ENCODE measurements at places on chromosomes 3 and 15.

DNA sequence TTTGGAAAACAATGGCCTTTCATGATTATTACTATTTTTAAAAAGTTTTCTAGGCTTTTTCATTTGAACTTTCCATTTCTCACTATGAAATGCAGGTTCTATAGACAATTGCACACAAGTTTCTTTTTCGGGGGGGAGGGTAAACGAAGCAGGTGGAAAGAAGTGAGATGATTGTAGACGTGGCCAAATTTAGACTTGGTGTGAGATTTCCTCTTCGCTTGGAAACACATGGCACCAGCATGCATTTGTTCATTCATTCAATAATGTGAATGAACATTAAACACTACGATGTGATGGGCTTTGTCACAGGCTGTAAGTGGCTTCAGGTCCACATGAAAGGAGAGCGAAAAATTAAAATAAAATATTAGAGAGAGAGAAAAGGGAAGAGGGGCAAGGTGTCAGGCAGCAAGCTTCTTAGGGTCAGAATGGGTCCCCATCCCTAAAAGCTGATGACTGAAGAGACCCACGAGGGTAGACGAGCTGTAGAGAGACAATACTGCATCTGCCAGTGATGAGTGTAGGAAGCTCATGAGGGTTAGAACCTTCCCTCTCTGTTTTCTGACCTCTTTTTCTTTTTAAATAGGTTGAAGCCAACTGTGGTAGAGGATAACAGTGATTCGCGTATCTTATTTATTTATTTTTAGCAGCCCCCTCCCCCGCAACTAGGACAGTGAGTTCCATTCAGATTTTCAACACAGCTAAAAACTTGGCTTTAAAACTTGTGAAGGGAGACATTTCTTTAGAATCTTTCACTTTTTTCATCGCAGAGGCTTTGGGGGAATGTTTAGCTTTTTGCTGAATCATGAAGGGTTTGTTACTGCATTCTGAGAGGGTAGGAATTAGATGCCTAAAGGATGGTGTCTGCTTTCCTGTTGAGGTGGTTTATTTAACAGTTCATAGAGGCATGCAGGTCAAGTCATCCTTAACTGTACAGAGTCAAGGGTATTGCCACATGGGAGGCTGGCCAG, 36.2 kb downstream of the GAP43 start:
- DNase-seq: no peak

GRCh38 chr3:149153402-149153801, 24.0 kb downstream of the HPS3 start:
- DNase-seq: no peak

GRCh38 chr3:14485981-14486380, 54.2 kb downstream of the GRIP2 start:
- no peak for DNase-seq

GRCh38 chr15:64604319-64604718, 143.9 kb downstream of the ZNF609 start:
- no peak for DNase-seq

DNA sequence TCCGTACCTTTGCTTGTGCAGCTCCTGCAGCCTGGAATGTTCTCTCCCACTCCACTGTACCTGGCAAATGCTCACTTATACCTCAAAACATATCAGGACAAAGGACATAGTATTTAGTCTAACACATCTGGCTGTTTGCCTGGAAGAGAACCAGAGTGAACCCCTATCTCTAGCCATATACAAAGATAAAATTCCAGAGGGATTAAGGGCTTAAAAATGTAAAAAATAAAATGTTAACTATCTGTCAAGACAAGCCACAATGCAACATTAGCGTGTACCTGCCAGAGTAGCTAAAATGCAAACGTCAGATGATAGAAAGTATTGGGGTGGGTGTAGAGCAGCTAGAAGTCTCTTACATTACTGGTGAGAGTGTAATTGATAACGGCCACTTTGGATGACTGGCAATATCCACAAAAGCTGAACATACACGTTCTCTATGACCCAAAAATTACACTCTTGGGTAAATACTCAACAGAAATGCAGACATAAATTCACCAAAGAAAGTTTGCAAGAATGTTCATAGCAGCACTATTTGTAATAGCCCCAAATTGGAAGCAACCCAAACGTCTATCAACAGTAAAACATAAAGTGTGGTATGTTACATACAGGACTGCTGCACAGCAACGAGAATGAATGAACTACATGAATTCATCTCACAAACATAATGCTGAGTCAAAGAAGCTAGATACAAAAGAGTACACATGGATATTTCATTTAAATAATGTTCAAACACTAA, 18.2 kb upstream of the ADPGK start:
- no peak for DNase-seq

GRCh38 chr3:51994530-51994929, 1.2 kb downstream of the RPL29 start:
- no peak for DNase-seq

- no peak for DNase-seq
Measured at GRCh38 chr3:136667081-136667480, 85.1 kb downstream of the STAG1 start.

GRCh38 chr3:57383406-57383805, 90.9 kb upstream of the ASB14 start:
- DNase-seq: no peak

GRCh38 chr3:17972959-17973906, 230.8 kb upstream of the TBC1D5 start:
- no peak for DNase-seq

DNA sequence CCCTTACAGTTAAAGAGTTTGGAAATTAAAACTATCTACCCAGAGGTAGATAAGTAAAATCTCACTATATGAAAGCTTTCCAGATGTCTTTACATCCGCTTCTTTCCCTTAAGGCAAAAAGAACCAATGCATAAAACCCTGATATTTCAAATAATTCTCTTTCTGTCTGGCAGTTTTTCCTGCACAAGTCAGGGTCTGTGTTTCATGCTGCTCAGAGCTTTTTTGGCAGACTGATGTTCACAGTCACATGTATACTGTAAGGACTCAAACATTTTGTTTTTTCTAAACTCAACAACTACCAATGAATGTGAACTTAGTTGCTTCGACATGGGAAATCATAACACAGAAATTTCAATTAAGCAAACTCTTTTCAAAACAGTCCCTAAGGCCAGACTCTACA, 988.4 kb downstream of the EPHA3 start:
- DNase-seq: no peak

- DNase-seq: no peak
Measured at GRCh38 chr15:39312984-39313383, 267.9 kb upstream of the THBS1 start.

- no peak for DNase-seq
Measured at GRCh38 chr3:52844290-52844975, 9.6 kb upstream of the MUSTN1 start.

DNA sequence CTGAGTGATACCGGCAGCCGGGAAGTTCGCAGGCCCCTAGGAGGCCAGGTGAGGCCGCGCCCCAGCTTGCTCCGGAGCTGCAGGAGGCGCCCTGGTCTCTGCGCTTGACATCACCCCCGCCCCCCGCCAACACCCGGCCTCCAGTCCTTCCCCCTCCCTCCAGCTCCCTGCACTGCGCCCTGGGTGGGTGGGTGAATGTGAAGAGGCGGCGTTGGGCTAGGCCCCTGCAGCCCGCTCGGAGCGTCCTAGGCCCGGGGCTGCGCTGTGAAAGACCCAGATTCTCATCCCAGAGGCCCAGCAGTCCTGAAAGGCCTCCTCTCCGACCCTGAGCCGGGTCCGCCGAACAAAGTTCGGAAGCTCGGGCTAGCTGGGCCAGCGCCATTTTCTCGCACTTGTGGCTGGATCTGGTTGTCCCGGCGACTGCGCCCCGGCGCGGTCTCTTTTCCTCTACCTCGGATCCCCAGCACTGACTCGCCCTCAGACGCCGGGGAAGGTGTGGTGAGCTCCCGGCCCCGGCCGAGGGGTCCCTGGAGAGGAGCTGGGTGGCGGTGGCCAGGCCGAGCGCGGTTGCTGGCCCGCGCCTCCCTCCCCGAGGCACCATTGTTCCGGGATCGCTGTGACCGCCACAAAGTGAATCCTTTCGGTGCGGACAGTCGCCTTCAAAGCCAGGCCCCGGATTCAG, 12.9 kb downstream of the ZIC4 start:
- no peak for DNase-seq

DNA sequence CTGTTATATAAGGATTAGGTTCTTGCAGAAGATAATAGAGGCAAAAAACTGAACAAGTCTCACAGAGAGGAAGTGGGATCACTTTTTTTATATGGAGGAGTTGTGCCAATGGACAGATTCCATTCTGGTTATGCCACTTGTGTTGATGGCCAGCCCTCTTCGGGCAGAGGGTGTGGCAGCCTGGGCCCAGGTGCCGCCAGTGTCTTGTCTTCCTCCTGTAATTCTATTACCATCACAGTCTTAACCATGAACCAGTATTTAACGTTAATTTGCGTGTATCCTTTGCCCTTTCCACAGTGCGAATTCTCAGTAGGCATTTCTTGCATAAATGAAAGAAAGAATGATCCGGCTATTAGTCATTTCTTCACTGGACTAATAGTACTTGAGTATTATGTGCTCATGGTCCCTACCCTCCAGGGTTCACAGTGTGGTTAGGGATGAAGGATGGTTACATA, 7.0 kb upstream of the USP4 start:
- DNase-seq: no peak

DNA sequence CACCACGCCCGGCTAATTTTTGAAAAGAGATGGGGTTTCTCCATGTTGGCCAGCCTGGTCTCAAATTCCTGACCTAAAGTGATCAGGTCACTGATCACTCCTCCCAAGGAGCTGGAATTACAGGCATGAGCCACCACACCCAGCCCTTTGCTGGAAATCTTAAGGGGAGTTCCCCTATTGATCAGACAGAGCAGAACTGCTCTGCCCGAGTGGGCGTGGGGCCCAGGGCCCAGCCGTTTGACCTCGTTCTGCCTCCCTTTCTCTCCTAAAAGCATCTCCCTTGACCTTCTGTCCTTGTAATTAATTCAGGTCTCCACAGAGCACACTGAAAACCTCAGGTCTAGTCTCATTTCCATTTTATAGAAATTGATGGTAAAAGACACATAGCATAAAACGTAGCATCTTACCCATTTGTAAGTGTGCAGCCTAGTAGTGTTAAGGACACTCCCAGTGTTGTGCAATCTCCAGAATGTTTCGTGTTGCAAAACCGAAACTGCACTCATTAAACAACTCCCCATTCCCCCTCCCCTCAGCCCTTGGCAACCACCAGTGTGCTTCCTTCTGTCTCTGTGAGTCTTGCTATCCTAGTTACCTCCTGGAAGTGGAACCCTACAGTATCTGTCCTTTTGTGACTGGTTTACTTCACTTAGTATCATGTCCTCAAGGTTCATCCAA, 89.3 kb downstream of the SLCO3A1 start:
- peak; percentile 50 for DNase-seq

- DNase-seq: no peak
Measured at GRCh38 chr15:40242213-40242599, 3.3 kb downstream of the PAK6 start.

DNA sequence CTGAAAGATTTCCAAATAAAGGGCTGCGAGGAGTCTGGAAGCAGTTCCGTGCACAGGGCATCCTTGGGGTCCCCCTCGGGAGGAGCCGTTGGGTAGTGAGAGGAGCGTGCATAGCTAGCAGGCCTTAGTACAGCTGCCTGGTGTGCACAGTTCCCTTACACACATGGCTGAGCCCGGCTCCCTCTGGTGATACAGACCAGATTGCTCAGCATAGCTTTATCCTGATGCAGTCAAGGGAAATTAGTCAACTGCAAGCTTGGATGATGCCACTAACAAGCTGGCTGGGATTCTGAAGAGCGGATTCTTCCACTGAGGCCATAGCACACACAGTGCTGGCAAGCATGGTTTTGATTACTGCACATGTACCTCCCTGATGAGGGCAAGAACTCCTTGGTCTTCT, 349.4 kb downstream of the LRTM1 start:
- no peak for DNase-seq

GRCh38 chr3:183378008-183378407, 50.4 kb downstream of the MCF2L2 start:
- DNase-seq: no peak

- DNase-seq: peak; percentile 83
Measured at GRCh38 chr3:13495921-13496723, 16.0 kb downstream of the HDAC11 start.

- DNase-seq: no peak
Measured at GRCh38 chr15:23411841-23412240, 35.2 kb downstream of the GOLGA6L2 start.

DNA sequence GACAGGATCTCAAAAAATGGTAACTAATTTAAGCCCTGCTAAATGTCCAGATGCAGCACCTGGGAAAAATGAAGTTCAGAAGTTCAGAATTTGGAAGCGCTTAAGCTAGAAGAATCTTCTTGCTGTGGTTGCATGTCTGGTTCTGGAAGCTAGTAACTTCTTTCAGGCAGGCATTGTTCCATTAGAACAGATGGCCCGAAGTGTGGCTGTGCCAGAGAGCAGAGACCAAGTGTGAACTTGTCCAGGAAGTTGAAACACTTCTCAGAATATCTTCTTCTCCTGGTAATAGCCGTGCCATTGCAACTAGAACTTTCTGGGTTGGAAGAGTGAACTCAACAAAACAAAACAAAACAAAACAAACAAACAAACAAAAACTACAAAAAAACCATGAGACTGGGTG, 80.0 kb downstream of the MITF start:
- no peak for DNase-seq

- no peak for DNase-seq
Measured at GRCh38 chr3:49492969-49493368, 22.9 kb downstream of the DAG1 start.

DNA sequence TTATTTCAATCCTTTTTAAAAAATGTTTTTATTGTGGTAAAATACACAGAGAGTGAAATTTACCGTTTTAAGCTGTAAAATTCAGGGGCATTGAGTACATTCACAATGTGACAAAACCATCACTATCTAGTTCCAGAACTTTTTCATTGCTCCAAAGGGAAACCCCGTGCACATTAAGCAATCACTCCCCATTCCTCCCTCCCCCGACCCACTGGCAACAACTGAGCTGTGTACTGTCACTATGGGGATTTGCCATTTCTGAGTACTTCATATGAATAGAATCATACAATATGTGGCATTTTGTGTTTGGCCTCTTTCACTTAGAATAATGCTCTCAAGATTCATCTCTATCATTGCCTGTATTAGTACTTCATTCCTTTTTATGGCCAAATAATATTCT, 45.5 kb upstream of the BOC start:
- DNase-seq: no peak

- no peak for DNase-seq
Measured at GRCh38 chr3:70400194-70400593, 87.8 kb upstream of the MDFIC2 start.

GRCh38 chr3:166510382-166510781, 673.2 kb upstream of the BCHE start:
- DNase-seq: no peak

GRCh38 chr15:101810456-101810855, 1.5 kb upstream of the OR4F15 start:
- DNase-seq: no peak

DNA sequence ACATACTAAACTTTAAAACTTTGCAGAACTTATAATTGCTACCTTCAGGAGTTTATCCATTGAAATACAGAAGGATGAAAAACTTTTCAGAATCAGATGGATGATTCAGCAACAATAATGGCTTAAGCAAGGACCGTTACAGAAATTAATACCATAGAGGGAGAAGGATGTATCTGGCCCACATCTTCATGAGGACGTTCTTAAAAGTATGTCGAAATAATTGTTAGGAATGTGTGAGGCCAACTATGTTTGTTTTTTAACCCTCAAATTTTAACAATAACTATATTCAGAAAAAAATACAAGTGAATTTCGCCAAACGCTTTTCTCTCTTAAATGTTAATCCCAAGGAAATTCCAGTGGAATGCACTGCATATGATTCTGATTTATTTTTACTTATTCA, 105.2 kb upstream of the EPHA3 start:
- DNase-seq: no peak

GRCh38 chr3:185549122-185549521, 3.3 kb downstream of the LIPH start:
- no peak for DNase-seq

All from stimulated activated CD8-positive, alpha-beta memory T cell treated with anti-CD3 and anti-CD28 coated beads, Interleukin-4, amount 100 ng/mL, for 48 hours (primary cell).